ENCODE measurements at places on chromosomes 1 and 21. TPM values are rescaled to one million over a fixed set of nuclear protein-coding genes. Genes with fewer than 3 reads are reported as not detected.

GRCh38 chr1:213983493-213984386, 4.0 kb upstream of the PROX1 start:
- DNase-seq: no peak

- peak; percentile 72 for DNase-seq
These were observed 1.0 kb downstream of the ARID1A start for GRCh38 chr1:26696654-26697430.

ANKRD65 gene
- polyA plus RNA-seq: 0.29 TPM

AMY1A gene
- not detected for polyA plus RNA-seq

DNA sequence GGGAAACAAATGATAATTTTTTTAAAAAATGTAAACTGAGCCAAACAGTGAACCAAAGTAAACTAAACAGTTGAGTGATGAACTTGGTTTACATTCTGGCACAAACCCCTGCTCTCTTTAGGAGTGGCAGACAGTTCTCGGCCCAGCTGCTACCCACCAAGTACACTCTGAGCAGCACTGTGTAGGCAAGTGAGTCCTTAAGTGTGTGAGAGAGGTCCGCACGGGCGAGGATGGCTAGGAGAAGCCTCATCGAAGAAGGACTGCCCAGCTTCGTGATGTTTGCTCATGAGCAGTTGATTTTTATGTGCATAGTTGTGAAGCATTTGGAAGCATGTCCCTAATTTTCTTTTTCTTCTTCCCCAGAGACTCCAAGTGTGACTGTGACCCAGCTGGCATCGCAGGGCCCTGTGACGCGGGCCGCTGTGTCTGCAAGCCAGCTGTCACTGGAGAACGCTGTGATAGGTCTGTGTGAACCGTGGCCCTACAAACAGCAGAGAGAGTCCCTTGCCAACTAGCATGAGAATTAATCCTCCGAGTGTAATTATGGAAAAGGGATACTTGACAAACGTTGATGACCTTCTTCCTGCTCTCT, 32.1 kb downstream of the LAMC2 start:
- DNase-seq: no peak

DNA sequence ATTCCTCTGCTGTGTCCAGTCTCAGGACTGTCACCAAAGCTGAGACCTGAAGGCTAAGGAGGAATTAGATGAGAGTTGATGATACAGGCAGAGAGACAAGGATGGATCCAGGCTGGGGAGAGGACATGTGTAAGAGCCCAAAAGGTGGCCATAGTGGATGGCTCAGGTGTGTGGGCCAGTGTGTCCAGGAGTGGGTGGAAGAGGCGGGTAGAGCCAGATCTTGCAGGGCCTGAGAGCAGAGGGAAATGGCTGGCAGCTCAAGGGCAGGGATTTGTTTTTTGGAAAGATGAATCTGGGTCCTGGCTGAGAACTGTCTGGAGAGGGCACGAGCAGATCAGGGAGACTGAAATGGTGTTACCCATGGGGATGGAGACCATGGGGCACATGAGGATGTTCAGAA, 38.1 kb downstream of the AZIN2 start:
- DNase-seq: no peak

GRCh38 chr1:177505905-177506590, 335.3 kb downstream of the BRINP2 start:
- DNase-seq: no peak

GRCh38 chr1:43302201-43302600, 1.4 kb downstream of the TIE1 start:
- DNase-seq: no peak

GRCh38 chr1:96683931-96684330, 37.7 kb upstream of the PTBP2 start:
- DNase-seq: no peak

DNA sequence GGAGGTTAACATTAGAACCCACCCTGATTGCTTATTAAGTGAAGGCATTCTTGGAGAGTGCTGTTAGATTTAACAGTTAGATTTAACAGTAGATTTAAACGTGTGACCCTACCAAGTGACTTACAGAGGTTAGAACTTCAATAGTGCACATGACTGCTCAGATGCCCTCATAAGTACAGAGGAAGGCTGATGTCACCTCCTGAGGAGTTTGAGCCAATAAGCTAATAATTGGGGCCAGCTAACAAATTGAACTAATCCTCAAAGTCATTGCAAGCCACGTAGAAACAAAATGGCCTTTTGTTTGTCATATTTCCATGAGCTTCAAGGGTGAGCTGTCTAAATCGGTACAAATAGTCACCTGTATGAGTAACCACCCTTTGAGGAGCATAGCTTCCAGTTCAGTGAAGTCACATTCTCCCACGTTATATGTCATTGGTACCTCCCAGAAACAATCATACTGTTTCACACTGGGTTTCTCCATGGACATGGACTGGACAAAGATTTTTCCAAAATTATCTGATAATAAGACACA, 11.7 kb downstream of the AVPR1B start:
- no peak for DNase-seq

PLA2G5 gene
- not detected for polyA plus RNA-seq

HMCN1 gene
- polyA plus RNA-seq: not detected

SETDB1 gene
- polyA plus RNA-seq: 16.5 TPM

- no peak for DNase-seq
These were observed 121.9 kb downstream of the GRIK3 start for GRCh38 chr1:36912365-36912865.

Data from naive B cell (primary cell).